Stimulated activated CD4-positive, alpha-beta T cell treated with anti-CD3 and anti-CD28 coated beads, Interleukin-1b, Interleukin-23, amount 100 ng/mL, for 1 hour (primary cell): ENCODE measurements at places on chromosomes 2 and 18.

- DNase-seq: no peak
These were observed 11.7 kb upstream of the SIX3 start for GRCh38 chr2:44929735-44930273.

- DNase-seq: no peak
These were observed 834 bp upstream of the BUB1 start for GRCh38 chr2:110678457-110679336.

- no peak for DNase-seq
These were observed 6.0 kb downstream of the SLC39A10 start for GRCh38 chr2:195663007-195663406.

DNA sequence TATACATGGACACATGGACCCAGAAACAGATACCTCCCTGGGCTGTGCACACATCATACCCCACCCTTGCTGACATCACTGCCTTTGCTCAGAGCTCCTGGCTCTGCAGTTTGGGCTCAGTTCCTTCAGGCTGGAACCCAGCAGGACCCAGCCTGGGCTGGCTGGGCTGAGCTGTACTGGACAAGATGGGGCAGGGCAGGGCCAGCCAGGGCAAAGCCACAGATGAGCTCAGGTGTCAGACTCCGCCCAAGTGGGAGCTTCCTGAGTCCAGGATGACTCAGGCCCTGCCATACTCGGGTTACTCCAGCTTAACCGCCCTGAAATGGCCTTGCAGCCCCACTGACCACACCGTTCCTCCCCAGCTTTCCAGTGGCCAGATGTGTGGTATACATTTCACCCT lies 284.9 kb downstream of the OSR1 start:
- DNase-seq: no peak

- no peak for DNase-seq
These were observed 38.3 kb upstream of the RAPGEF4 start for GRCh38 chr2:172697296-172697695.

- DNase-seq: no peak
These were observed 150.6 kb downstream of the EXOC6B start for GRCh38 chr2:72674982-72675915.
